ENCODE measurements at places on chromosomes 16 and 17.

GRCh38 chr17:62052765-62053338, 12.2 kb downstream of the MED13 start:
- DNase-seq, result no peak

GRCh38 chr17:33447090-33447489, 154.0 kb upstream of the ASIC2 start:
- no peak for DNase-seq

GRCh38 chr17:32486701-32487472, at the start of gene CDK5R1:
CDK5R1 (plus strand) TSS chr17:32486993; CDS start chr17:32487621, 628 bp downstream.
- peak; percentile 46 for DNase-seq

GRCh38 chr16:14400285-14400977, 229.6 kb downstream of the PARN start:
- DNase-seq, result no peak

- no peak for DNase-seq
These were observed 14.5 kb upstream of the WDR45B start for GRCh38 chr17:82662711-82663261.

DNA sequence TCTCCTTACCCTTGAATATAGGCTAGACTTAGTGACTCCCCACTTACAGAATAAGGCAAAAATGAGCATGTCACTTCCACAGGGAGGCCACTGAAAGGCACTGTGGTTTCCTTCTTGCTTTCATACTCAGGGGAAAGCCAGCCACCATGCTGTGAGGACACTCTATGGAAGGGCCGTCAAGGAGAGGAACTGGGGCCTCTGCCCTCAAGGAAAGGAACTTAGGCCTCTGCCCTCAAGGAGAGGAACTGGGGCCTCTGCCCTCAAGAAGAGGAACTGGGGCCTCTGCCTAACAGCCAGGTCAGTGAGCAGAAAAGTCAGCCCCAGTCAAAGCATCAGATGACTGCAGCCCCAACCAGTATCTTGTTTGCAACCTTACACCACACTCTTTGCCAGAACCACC, 30.1 kb downstream of the VPS35 start:
- no peak for DNase-seq

GRCh38 chr17:17297217-17297616, 6.0 kb upstream of the NT5M start:
- DNase-seq, result no peak

DNA sequence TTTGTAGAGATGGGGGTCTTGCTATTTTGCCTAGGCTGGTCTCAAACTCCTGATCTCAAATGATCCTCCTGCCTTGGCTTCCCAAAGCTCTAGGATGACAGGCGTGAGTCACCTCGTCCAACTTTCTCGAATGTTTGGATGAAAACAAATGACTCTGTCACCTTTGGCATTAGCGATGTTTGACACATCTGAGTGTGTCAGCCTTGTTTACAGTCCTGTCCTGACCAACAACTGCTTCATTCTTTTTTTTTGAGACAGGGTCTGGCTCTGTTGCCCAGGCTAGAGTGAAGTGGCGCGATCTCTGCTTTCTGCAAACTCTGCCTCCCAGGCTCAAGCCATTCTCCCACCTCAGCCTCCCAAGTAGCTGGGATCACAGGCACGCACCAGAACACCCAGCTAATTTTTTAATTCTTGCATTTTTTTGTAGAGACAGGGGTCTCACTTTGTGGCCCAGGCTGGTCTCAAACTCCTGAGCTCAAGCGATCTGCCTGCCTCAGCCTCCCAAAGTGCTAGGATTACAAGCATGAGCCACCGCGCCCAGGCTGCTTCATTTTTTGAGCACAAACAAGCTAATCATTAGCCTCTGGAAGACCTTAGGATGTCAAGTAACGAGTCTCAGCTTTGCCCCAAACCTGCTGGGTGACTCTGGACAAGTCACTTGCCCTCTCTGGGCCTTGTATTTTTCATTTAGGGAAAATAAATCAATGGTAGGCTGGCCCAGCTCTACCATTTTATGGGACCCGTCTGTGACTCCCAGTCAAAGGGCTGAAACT, 7.4 kb downstream of the MYH11 start:
- DNase-seq, result no peak
